NCI-H1417 treated with DMSO at 0.1 percent for 48 hours (cell line): ENCODE measurements at places on chromosomes 11 and 22.

- no peak for DNase-seq
Observed at GRCh38 chr11:119700536-119701346, 28.3 kb downstream of the NECTIN1 start.

DNA sequence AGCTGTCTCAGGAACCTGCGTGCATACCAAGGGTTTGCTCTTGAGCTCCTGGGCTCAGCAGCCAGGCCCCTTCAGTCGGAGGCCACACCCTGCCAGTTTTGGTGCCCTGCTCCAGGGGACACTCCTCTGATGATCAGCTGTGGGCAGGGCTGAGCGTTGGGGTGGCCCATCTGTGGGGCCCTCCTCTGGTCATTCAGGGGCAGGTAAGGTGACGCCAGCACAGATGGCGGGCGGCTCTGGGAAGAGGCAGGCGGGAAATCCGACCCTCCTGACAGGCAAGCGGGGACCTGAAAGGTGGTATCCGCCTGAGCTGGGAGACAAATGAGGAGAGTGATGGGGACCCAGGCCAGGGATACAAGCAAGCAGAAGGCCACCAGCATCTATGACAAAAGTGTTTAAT lies 3.8 kb upstream of the MFNG start:
- no peak for DNase-seq

GRCh38 chr11:3786781-3787428 lies 10.4 kb downstream of the NUP98 start:
- no peak for DNase-seq

DNA sequence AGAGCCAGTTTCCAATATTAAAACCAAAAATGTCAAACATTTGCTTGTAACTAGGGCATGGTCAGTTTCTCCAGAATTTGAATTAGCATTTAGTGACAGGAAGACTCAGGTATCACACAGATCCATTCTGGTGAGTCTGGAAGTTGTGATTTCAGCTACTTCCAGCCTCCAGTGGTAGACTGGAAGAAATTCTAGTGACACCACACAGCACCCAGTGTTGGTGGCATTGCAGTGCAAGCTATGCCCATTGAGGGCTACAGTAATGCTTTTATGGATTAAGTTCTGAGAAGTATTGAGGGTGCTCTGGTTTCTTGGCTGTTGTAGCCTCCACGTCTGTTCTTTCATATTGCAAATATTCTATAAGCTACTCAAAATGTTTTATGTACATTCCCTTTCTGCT lies 31.4 kb upstream of the MMP20 start:
- no peak for DNase-seq

DNA sequence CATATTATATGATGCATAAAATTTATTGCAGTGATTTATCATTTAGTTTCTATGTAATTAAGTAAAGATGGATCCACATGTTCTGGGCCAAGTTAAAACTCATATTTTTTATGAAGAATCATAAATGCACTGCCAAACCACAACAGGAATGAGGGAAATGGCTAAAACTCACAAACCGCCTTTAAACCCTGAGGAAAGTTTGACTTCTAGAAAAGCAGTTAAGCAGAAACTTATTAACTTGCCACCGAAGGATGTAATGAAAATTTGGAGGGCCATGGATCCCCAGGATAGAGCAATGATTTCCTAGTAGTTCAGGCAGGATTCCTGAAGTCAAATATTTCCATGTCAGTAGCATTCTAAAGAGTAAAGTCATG lies 218.3 kb upstream of the CTSC start:
- no peak for DNase-seq

DNA sequence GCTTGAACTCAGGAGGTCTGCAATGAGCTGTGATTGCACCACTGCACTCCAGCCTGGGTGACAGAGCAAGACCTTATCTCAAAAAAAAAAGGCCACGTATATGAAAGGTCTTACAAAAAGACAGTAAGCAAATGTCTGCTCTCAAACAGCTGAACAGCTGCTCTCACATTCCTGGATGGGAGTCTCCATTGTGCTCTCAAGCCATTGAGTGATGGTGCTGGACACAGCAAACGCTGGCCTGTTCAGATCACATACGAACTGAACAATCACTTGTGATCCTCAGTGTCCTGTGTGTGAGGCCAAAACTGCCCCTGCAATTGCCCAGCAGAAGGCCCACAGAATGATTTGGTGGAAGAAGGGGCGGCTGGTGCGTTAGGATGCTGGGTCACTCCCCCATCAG lies 34.4 kb upstream of the YWHAH start:
- no peak for DNase-seq

- no peak for DNase-seq
Observed at GRCh38 chr22:49549256-49550140, 278.2 kb downstream of the BRD1 start.

- DNase-seq: peak; percentile 80
Observed at GRCh38 chr11:13772223-13773046, 104.0 kb downstream of the FAR1 start.

GRCh38 chr11:5847711-5848110 lies 6.0 kb upstream of the OR52E6 start:
- no peak for DNase-seq

DNA sequence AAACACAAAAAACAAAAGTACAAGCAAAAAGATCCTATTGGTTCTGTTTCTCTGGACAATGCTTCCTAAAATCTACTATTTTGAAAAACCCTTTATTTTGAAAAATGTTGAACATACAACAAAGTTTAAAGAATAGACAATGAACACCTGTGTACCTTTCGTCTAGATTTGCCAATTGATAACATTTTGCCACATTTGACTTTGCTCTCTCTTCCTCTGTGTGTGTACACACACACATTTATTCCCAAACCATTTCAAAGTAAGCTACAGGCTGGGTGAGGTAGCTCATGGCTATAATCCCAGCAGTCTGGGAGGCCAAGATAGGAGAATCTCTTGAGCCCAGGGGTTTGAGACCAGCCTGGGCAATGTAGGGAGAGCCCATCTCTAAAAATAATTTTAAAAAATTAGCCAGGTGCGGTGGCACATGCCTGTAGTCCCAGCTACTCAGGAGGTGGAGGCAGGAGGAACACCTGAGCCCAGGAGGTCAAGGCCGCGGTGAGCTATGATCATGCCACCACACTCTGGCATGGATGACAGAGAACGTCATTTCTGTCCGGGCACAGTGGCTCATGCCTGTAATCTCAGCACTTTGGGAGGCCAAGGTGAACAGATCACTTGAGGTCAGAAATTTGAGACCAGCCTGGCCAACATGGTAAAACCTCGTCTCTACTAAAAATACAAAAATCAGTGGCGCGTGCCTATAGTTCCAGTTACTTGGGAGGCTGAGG lies 5.3 kb upstream of the PSMC3 start:
- DNase-seq: no peak

- DNase-seq: no peak
Observed at GRCh38 chr11:71372693-71373657, 75.2 kb downstream of the DHCR7 start.

DNA sequence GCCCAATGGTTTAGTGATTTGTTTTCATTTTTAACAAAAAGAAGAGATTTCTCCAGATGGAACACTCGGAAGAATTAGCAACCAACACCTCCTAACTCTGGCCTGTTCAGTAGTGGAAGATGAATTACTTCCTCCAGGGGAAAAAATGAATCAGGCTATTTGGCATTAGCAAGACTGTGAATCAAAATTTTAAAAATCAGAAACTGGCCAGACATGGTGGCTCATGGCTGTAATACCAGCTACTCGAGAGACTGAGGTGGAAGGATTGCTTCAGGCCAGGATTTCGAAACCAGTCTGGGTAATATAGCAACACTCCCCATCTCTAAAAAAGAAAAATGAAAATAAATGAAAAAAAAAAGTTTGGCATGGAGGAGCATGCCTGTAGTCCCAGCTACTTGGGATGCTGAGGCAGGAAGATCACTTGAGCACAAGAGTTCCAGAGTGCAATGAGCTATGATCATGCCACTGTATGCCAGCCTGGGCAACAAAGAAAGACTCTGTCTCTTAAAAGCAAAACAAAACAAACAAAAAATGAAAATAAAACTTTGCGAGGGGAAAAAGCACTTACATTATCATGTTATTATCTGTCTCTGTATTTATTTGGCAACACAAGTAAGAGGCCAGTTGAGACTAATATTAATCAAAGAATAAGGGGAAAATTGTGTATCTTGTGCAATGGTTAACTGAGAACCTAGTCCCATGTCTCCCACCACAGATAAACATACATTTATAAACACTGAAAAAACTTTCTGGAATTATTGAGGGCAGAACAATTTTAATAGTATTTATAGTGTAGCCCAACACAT lies 796.3 kb upstream of the ANO3 start:
- DNase-seq: no peak

GRCh38 chr11:9459667-9460321 lies 1.0 kb upstream of the ZNF143 start:
- no peak for DNase-seq

DNA sequence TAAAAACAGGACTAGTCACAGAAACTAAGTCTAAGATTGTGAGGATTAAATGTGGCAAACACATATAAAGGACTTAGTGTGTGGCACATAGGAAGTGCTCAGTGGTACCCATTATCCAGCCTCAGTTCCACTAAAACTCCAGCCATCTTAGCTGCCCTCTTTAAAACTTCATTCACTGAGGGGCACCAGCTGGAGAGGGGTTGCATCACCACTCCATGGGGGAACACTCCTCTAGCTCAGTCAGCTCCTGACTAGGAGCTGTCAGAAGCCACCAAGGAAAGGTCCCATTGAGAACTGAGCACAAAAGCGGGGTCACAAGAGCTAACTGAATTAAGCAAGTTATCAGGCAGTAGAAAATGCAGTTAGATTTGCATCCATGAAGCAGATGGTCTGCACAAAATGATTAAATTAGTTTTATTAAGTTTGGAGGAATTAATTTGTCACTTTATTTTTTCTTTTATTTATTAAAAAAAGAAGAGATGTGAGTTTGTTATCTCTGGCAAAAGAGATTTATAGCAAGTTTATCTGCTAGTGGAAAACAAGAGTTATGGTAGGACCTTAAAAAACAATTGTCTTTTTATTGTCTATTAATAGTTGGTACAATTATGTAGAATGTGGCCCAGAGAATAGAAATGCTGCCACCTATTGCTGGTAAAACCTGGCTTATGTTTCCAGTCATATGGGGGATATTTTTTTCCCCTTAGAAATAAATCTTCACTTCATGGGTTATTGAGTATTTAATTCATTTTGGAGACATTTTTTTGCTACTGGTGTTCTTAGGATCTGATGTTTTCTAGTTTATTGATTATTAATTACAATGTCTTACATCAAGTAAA lies 95.7 kb downstream of the NAV2 start:
- DNase-seq: no peak

- no peak for DNase-seq
Observed at GRCh38 chr22:40506762-40507161, 129.8 kb downstream of the MRTFA start.

DNA sequence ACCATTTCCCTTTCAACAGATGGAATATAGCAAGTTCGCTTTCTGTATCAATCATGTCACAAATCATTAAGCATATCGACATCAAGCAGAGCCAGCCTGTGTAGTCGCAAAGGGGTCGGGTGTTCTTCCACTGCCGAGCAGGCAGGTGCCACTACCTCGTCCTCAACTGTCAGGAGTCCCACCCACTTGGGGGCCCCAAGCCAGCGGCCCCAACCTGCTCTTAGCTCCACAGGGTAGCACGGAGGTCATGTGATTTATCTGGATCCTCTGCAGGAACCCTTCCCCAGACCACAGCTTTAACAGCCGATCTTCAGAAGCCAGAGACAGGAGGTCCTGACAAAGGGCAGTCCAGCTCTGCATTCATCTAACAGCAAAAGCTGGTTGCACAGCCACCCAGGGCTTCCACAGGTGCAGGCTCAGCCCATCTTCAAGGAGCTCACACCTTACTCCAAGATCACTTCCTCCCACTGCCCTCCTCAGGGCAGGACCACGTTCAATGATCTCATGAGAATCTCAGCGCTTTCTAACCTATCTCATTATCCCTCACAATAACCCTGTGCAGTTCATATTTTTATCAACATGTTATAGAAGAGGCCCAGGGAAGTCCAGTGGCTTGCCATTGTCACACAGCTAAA lies 110.2 kb downstream of the TRIM29 start:
- no peak for DNase-seq

- no peak for DNase-seq
Observed at GRCh38 chr11:62980133-62980760, 4.5 kb downstream of the SLC22A6 start.

DNA sequence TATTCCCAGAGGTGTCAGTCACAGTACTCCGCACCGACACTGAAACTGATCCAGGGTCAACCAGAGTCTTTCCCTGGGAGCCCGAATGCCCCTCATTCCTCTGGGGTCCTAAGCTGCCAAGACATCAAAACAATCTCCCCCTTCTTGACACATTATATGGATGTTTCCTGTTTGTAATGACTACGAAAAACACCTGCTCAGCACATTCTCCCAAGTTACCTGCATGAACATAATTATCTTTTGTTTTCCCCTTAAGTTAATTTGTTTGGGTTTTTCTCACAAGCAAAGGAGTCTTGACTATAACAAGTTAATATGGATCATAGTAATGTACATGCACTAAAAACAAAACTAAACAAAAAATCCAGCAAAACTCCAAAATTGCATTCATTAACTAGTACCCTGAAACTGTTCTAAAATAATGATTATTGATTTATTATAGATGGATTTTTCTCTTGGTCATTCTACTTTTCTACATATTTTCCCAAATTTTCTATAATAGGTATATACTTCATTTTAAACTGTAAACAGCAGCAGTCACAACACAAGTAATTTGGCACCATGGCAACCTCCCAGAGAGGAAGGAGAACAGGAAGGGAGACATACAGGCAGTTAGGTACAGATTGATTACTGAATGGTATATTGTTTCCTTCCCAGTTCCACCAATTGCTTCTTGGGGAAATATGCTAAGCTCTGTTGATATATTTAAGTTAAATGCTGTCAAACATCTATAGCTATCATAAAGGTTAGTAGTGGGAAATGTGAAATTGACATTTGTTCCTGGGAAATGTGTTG lies 631.5 kb downstream of the METTL15 start:
- DNase-seq: no peak

GRCh38 chr11:124837491-124837856 lies 27.8 kb upstream of the ROBO3 start:
- DNase-seq: peak; percentile 67

GRCh38 chr22:45298934-45299505 lies 10.7 kb upstream of the FAM118A start:
- no peak for DNase-seq

- no peak for DNase-seq
Observed at GRCh38 chr11:114846416-114846791, 168.1 kb downstream of the NXPE2 start.

GRCh38 chr11:19970944-19971343 lies 189.3 kb downstream of the DBX1 start:
- DNase-seq: no peak

DNA sequence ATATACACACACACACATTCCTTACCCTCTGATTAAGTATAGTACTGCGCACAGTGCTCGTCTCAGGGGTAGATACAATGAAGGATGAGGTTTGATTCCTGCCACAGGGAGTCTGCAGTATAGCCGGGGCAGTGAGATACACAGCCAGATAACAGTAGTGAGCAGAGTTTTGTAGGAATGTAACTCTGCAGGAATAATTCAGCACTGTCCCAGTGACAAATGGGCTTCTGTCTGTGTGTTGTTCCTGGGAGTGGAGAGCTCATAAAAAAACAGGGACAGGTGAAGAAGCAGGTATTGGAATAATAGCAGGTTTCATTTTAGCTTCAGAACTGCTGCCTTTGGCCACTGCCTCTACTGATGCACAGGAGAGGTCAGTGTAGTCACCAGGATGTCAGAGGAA lies 85.3 kb upstream of the OR9Q1 start:
- no peak for DNase-seq
